ENCODE measurements at places on chromosomes 2 and 18.

- no peak for DNase-seq
Measured at GRCh38 chr18:6059551-6059950, 164.2 kb upstream of the TMEM200C start.

GRCh38 chr2:50719837-50720696 lies 311.9 kb downstream of the NRXN1 start:
- DNase-seq = no peak

DNA sequence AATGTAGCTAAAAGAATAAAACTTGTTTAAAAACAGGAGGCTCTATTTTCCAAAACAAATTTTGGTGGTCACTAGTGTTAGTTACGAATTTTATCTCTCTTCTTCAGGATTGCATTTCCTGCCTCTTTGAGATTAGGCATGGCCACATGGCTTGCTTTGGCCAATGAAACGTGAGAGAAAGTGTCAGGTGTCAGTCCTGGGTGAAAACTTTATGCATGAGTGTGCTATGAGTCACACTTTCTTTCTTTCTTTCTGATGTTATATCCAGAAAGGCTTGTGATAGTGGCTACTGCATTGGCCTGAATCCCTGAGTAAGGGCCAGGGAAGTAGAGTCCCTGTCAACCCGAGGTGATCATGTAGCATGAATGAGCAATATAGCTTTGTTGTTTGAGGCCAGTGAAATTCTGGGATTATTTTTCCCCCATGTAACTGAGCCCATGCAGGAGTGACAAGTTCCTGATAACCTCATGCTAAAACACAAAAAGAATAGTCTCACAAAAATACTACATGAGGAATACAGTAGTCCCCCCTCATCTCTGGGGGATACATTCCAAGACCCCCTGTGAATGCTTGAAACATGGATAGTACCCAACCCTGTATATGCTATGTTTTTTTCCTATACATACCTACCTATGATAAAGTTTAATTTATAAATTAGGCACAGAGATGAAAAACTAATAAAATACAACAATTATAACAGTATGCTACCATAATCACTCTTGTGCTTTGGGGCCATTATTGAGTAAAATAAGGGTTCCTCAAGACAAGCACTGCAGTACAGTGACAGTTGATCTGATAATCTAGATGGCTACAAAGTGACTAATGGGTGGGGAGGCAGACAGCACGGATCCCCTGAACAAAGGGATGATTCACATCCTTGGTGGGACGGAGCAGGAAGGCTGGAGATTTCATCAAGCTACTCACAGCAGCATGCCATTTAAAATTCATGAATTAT lies 109.5 kb downstream of the CDC42EP3 start:
- DNase-seq = no peak

DNA sequence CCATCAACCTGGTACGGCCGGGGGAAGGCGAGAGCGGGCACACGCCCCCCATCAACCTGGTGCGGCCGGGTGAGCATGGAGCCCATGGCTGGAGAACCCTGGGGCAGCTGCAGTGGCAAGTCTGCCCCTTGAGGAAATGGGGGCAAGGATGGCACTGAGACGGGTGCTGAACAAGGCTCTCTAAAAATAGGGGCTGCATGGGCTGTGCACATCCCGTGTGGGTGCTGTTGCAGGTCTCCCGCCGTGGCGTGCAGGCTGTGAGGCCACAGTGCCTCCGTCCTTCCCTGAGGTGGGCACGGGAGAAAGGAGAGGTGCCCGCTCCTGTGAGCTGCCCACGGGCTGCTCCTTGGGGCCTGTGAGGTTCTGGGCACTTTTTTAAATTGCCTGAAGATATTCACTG lies 99.2 kb downstream of the NFATC1 start:
- DNase-seq = no peak

- no peak for DNase-seq
Measured at GRCh38 chr2:132549935-132550670, 119.9 kb downstream of the LYPD1 start.

GRCh38 chr2:88729061-88729745 lies 37.7 kb downstream of the RPIA start:
- no peak for DNase-seq

DNA sequence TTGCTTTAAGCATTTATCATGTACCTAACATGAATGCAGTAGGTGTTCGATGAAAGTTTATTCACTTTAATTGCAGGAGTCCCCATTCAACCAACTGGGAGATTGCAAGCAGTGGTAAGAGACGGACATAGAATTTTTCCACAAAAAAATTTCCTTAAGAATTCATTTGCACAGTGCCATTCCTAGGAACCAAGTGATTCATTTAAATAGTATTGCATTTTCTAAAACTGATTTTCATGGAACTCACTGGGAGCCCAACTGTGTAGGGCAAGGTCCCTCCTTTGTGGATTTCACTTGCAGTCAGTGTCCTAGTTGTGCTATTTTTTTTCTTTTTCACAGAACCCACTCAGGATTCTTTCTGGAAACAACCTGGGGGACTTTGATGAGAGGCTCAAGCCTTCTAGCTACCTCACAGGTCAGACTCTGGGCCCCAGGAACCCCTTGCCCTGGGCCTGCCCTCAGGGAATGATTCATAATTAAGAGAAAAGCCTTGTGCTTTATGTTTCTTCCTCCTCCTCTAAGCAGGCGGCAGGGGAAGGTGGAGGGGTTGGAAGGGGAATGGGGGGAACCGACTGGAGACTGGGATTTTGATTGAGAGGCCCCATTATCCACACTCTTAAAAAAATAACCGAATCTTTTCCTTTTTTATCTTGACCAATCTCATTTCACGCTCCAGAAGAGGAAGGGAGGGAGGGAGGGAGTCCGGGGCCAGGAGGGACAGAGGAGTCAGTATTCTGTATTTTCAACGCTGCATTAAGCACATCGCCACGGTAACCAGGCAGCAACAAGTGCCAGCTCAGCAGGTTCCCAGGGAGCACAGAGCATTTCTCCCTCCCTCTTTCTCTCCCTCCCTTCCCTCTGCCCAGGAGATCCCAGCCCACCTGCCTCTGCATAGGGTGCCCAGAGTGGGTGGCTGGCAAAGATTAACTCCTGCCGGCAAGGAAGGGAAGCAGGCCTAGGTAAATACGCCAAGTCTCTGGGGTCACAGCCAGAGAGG lies 51.8 kb downstream of the PSD4 start:
- DNase-seq = no peak

GRCh38 chr18:4511166-4511565 lies 56.1 kb upstream of the DLGAP1 start:
- DNase-seq = no peak

DNA sequence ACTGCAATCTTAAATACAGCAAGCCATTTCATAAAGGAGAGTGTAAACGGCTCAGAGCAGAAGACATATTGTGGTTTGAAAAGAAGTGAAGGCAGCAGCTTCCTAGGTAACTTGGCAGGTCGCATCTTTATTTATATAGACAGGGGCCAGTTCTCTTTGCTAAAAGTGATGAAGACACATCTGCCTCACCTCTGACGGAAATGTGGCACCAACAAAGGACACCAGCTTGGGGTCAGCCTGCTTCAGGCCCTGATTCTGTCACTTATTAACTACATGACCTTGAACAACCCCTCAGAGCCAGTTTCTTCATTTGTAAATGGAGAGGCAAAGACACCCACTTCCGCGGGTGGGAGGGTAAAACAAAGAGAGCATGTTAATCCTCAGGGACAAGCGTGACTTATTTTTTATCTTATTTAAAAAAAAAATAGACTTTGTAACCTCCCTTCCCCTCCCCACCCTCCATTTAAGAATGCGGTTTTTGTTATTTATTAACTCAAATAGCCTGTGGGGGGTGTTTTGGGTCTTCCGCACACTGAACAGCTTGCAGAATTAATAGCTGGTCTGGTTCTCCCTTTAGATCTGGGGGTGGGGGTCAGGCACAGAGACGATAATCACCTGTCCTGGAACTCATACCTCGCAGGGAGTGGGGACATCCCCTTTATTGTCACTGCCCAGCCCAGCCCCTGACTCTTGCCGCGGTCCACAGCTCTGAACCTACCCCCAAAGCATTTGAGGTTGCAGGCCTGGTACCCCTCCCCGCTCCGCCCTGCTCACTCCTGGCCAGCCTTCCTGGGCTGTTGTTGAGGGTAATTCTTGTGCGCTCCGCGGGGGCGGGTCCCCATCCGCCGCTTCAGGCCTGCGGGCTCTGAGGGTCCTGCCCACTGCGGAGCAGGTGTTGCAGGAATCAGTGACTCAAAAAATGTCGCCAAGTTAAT lies 64.2 kb upstream of the TMEM17 start:
- no peak for DNase-seq

DNA sequence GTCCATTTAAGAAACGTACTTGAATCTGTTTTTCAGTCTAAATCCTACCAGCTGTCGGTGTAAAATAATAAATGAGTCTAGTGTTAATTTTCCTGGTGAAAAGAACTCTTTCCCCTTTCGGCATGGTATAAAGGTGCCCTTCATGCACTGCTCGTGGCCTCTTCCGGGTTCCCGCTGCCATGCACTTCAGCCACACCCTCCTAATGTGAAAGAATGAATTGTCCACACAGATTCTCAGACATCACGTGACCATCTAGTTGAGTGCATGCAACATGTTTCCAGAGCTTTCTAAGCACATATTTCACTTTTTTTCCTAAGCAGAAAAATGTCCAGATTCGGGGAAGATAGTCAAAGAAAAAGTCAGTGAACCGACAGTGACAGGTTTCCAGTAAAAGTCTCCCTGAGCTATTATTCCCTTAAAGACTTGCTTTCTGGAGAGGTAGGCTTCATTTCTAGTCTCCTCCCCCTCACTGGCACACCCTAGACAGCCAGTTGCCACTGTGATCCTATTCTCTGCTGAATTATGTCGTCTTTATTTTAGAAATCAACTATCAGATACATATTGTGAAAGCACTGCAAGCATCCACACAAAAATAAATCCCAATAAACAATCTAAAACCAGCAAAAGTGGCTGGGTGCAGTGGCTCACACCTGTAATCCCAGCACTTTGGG lies 65.9 kb upstream of the RPL31 start:
- no peak for DNase-seq

DNA sequence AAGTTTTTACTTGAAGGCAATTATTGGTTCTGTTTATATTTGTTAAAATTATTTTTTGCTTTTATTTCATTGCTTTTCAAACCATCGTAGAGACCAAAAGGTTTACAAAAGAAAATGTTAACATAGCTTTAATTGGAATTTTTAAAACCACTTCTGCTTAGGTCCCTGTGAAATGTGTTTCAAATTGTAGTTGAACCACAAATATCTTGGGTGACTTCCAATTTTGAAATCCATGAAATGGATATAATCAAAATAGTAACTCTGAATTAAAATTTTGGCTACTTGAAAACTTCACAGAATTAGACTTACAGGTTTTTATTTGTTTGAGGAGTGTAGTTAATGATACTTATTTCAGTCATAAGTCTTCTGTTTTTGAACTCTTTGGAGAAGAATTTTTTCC lies 3.1 kb upstream of the SPAG16 start:
- no peak for DNase-seq

- no peak for DNase-seq
Measured at GRCh38 chr2:215796140-215796855, 217.1 kb downstream of the MREG start.

GRCh38 chr2:231172025-231172424 lies 26.4 kb upstream of the ARMC9 start:
- DNase-seq = no peak

- DNase-seq = no peak
Measured at GRCh38 chr18:44586782-44587524, 93.7 kb upstream of the SETBP1 start.

- no peak for DNase-seq
Measured at GRCh38 chr2:161122772-161123530, 37.3 kb upstream of the TANK start.

- DNase-seq = no peak
Measured at GRCh38 chr18:416930-417329, 83.6 kb downstream of the COLEC12 start.

DNA sequence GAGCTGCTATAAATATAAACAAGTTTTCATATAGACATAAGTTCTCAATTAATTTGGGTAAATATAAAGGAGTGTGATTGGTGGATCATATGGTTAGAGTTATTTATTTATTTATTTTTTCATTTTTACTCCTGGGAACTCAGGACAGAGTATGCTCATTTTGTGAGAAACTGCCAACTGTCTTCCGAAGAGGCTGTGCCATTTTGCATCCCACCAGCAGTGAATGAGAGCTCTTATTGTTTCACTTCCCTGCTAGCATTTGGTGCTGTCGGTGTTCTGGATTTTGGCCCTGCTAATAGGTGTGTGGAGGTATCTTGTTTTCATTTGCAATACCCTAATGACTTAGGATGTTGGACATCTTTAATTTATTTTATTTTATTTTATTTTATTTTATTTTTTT lies 50.4 kb upstream of the XPO1 start:
- no peak for DNase-seq

DNA sequence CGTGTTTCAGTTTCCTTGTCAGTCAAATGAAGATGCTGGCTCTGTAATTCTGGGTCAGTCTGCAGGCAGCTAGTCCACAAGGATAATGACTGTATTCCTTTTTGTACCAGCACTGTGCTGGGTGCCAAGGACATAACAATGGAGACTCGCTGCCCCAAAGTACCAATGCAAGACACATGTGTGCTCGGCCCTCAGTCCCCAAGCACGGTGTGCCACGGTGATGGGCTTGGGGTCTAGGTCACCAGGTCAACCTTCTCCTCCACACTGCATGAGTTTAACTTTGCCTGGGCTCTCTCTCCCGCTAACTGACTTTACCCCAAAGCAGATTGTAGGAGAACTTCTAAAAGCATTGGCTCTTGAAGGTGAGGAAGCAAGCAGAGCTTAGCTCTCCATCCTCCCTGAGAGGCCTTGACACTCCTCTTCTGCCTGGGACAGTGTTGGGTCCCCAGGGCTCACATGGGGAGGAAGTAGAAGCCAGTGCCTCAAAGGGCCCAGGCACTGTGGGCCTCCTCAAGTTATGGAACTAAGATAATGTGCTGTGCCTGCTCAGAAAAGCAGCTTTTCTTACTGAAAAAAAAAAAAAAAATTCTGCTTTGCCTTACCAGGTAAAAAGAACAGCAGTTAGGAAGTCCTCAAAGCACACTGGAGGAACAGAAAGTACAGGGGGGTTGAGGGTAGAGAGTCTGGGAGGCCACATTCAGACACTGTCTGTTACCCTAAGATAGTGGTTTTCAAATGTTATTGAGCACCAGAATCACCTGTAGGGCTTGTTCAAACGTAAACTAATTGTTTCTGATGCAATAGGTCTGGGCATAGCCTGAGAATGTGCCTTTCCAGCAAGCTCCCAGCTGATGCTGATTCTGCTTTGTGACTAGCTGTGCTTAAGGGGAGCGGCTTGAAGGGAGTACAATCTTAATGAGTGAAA lies 276.4 kb upstream of the CXCR4 start:
- DNase-seq = no peak

DNA sequence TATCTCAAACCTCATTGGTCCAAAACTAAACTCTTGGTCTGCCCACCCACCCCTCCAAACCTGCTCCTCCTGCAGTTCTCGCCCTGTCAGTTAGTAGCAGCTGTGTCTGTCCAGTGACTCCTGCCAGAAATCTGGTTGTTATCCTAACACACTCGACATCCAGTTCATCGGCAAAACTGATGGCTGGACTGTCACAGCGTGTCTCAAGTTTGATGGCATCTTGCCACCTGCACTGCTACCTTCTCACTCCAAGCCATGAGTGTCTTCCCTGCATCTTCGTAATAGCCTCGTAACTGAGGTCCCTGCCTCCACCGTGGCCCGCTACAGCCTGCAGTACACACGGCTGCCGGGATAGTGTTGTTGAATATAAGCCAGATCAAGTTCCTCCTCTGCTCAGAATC lies 470.1 kb upstream of the RAB12 start:
- no peak for DNase-seq

Data from stimulated activated CD8-positive, alpha-beta memory T cell treated with anti-CD3 and anti-CD28 coated beads, Interleukin-2, amount 100 ng/mL, for 1 hour (primary cell).